Stimulated activated CD4-positive, alpha-beta T cell treated with anti-CD3 and anti-CD28 coated beads, Interleukin-12 subunit alpha, Interleukin-12 subunit beta, amount 100 ng/mL, for 24 hours (primary cell): ENCODE measurements at places on chromosomes 12 and 14.

- no peak for DNase-seq
Measured at GRCh38 chr12:115322275-115322674, 638.3 kb upstream of the TBX3 start.

DNA sequence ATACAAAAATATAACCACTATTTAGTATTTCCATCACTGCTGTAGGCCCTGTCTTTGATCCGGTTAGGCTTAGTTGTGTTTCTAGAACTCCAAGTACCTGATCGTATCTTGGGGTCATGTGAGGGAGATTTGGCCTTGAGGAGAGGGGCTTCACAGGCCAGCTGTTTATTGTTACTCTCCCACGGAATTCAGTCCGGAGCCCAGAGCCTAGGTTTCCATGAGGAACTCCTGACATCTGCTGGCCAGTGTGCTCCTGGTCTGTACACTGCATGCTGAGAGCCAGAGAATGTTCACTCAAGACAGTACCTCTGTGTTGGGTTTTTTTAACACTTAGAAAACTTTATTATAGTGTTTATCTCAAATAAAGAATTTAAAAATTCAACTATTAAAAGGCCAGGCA lies 341.0 kb upstream of the TMEM132C start:
- DNase-seq, result no peak

- no peak for DNase-seq
Measured at GRCh38 chr12:81284137-81284536, 206.3 kb downstream of the ACSS3 start.

DNA sequence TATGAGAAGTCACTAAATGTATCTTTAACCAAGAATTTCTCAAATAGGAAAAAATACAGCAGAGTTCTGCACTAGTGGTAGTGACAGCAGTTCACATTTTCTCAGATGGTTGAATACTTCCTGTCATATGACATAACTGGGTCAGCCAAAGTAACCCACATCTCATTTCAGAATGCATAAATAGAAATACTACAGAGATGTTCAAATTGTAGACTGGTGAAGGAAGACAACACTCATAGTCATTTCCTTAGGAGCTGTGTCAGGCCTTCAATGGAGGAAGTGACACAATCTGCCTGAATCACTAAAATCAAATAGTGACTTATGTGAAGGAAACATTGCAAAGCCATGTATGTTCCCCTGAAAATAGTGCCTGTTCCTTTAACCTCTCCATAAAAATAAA lies 32.4 kb downstream of the FERMT2 start:
- no peak for DNase-seq

- DNase-seq, result no peak
Measured at GRCh38 chr14:90536092-90536491, 139.3 kb downstream of the CALM1 start.

- no peak for DNase-seq
Measured at GRCh38 chr12:95600567-95600966, 49.3 kb upstream of the USP44 start.

DNA sequence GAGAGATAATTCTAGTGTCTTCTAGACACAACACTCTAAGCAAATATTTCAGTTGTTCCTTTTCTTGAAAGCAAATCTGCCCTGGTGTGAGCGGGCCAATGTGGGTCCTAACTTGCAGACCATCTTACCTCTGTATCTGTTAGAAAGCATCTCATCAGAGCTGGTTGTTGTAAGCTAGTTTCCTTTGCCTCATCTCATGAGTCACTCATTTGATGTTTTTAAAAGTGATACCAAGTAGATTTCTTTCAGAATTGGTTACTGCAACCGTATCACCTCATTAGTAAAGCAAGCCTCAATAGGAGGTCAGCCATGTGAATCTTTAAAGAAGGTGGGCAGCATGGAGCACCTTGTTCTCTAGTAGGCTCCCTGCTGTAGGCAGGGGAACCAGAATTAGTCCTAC lies 78.6 kb downstream of the DAAM1 start:
- no peak for DNase-seq

- no peak for DNase-seq
Measured at GRCh38 chr14:99749763-99750715, 43.2 kb upstream of the EML1 start.

- no peak for DNase-seq
Measured at GRCh38 chr14:93991649-93992048, 5.5 kb upstream of the CCDC197 start.

GRCh38 chr14:55514819-55515490 lies 65.1 kb upstream of the KTN1 start:
- no peak for DNase-seq

- DNase-seq, result no peak
Measured at GRCh38 chr12:113676117-113676516, 204.4 kb upstream of the LHX5 start.

- DNase-seq, result no peak
Measured at GRCh38 chr12:104582739-104583138, 126.0 kb downstream of the CHST11 start.

- no peak for DNase-seq
Measured at GRCh38 chr12:65895759-65896656, 71.7 kb downstream of the HMGA2 start.

- DNase-seq, result no peak
Measured at GRCh38 chr12:114011711-114012110, 45.6 kb upstream of the RBM19 start.

DNA sequence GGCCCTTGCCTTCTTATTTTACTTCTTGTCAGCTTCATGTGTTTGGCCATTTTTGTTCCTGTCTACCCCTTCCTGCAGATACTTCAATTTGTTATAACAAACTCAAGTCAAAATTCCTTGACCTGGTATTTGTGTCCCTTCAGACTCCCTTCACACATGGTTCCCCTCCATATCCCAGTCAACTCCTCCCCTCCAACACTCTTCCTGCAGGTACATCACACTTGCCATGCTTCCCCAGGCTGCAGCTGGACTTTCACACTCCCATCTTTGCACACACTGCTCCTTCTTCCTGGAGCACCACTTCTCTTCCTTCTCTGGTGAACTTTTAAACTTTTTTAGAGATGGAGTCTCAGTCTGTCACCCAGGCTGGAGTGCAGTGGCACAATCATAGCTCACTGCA lies 18.9 kb upstream of the FIGNL2 start:
- DNase-seq, result no peak

GRCh38 chr12:104493496-104493895 lies 36.7 kb downstream of the CHST11 start:
- no peak for DNase-seq

DNA sequence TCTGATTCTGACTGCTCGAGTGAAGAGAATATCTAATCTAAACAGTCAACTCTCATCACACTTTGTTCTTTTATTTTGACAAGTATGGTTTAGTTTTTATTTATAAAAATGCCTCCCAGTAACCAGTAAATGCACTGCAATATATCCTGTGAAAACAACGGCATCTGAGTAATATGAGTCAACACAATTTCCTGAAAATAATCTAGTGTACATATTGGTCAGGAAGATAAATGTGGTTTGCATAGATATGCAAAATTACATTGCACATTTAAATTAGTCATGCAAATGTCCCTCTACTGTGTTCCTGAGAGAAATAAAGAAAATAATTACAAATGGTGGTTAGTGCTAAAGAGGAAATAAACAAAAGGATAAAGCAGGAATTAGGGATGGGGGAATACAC lies 1190.7 kb upstream of the SEL1L start:
- DNase-seq, result no peak

- DNase-seq, result no peak
Measured at GRCh38 chr12:120126635-120127005, 10.1 kb upstream of the RAB35 start.

GRCh38 chr14:47675466-47676314 lies at the start of gene MDGA2:
Gene MDGA2 (minus strand): TSS chr14:47675605.
- no peak for DNase-seq

GRCh38 chr14:104080376-104081260 lies 4.9 kb upstream of the ASPG start:
- no peak for DNase-seq

DNA sequence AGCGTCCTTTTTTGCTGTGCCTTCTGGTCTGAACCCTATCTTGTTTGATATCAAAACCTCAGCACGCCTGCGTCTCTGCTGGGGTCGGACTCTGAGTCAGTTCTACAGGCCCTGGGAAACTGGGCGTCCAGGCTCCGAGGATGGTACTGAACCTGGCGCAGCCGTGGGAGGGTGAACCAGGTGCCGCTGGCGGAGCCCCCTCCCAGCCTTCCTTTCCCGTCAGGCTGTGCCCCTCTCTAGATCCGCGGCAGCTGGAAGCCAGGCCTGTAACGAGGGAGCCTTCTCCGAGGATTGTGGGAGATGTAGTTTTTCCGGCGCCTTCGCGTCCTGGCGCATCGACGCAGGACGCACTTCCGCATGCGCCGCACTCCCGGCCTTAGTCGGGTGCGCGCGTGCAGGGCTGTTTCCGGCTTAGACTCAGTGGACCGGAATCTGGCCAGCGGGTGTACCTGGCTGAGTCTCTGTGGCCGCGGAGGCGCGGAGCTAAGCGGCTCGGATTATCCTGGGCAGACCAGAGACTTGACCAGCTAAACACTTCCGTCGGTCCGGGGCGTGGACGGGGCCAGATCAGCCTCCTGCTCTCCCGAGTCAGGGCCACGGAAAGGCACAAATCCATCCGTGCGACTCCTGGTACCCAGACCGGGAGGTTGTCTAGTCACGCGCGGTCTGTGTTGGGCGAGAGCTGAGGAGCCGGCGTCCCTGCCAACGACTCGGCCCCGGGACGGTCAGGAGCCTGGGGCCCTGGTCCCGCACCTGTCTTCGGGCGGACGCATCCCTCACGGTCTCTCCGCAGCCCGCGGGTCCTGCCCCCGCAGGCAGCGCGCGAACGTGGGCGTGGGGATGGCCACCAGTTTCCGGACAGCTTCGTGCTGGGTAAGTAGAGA lies at the start of gene ZNF26:
Gene ZNF26 (plus strand): TSS at position 367 of the 884 bp plus-strand sequence. CDS start 474 bp downstream, at position 841.
- peak; percentile 77 for DNase-seq

GRCh38 chr12:13702381-13702780 lies 279.0 kb downstream of the GRIN2B start:
- no peak for DNase-seq

- peak; percentile 45 for DNase-seq
Measured at GRCh38 chr14:75561013-75561432, 17.4 kb upstream of the FLVCR2 start.

GRCh38 chr14:76837524-76837923 lies 11.3 kb downstream of the LRRC74A start:
- no peak for DNase-seq

GRCh38 chr14:43155258-43155657 lies 1351.8 kb downstream of the FSCB start:
- DNase-seq, result no peak

DNA sequence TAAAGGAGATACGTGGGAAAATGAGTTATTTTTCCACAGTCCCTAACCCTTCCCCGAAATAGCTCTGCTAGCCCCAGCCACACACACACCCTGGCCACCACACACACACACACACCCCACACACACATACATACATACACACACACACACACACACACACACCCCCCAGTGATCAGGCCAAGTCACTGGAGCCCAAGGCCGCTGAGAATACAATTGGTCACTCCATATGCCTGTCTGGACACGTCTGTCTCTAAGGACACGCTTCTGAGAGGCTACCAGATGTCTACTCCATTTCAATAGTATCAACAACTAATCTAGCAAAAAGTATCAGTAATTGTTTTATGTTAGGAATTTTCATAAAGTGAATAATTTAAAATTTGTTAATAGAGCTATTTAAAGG lies 13.0 kb upstream of the DIABLO start:
- no peak for DNase-seq

GRCh38 chr14:67512463-67513310 lies 20.4 kb upstream of the PLEKHH1 start:
- no peak for DNase-seq

DNA sequence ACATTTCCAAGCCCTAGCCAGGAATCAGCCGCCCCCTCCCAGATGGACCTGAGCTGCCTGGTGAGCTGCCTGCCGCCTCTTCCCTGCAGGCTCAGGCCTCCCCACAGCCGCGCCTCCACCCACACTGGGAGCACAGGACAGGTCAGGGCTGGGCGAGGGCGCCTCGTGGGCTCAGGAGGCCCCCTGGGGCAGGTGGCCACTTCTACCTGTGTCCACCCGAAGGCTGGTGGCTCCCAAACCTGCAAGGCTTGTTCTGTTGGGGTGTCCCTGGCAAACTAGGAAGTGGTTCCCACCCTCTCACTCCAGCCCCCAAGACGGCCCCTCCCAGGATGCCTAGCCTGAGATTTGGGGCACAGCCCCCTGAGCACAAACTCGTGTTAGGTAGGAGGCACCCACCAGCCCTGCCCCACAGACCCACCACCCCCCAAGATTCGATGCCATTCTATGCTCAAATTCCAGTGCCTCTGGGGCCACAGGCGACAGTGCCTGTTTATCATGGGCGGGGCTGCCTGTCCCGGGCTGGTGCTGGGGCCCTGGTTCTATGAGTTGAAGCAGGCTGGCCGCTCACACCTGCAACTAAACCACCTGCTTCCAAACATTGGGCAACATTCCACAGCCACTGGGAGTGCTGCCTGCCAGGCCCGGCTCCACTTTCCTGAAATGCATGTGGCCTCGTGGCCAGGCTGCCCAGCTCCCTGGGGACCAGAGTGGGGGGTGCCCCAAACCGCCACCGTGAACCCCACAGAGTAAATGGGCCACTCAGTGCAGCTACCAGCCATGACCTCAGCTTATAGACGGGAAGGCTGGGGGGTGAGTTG lies 6.8 kb downstream of the MMP17 start:
- DNase-seq, result no peak
